ENCODE measurements at places on chromosomes 7 and 10.

GRCh38 chr7:157990226-157990880 is 597.3 kb downstream of the PTPRN2 start:
- DNase-seq: peak; percentile 14

DNA sequence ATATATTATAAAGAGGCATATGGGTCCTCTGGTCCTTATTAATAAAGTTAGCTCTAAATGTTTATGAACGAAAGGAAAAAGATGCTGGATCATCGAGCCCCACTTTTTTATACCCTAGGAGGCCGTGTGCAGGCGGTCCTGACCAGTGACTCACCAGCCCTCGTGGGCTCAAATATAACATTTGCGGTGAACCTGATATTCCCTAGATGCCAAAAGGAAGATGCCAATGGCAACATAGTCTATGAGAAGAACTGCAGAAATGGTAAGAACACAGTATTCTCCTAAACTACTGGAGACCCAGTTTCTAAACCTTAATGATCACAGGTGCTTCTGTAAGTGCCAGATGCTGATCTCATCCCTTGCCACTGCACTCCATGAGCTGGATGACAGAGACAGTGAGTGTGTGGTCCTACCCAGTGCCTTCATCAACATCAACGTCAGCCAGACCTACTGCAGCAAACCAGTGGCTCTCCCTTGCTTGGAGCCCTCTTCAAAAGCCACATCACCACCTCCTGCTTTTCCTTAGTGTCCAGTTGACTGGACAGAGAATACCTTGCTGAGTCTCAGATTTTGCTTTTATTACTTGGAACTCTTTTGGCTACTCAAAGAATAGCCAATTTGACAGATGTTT is 7.6 kb downstream of the GPNMB start:
- no peak for DNase-seq

DNA sequence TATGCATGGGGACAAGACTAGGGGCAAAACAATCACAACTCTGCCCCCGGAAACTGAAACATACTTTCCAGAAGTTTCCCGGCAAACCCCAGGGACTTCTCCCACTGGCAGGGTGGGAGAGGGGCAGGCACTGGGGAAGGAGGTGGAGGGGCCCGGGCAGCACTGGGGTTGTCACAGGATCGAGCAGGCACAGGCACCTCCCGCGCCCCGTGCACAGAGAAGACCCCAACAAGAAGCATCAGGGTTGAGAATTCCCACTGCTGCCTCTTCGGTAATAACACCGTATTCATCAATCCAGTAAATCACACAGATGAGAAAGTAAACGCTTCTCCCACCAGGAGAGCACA is 490.5 kb downstream of the PTPRN2 start:
- DNase-seq: no peak

DNA sequence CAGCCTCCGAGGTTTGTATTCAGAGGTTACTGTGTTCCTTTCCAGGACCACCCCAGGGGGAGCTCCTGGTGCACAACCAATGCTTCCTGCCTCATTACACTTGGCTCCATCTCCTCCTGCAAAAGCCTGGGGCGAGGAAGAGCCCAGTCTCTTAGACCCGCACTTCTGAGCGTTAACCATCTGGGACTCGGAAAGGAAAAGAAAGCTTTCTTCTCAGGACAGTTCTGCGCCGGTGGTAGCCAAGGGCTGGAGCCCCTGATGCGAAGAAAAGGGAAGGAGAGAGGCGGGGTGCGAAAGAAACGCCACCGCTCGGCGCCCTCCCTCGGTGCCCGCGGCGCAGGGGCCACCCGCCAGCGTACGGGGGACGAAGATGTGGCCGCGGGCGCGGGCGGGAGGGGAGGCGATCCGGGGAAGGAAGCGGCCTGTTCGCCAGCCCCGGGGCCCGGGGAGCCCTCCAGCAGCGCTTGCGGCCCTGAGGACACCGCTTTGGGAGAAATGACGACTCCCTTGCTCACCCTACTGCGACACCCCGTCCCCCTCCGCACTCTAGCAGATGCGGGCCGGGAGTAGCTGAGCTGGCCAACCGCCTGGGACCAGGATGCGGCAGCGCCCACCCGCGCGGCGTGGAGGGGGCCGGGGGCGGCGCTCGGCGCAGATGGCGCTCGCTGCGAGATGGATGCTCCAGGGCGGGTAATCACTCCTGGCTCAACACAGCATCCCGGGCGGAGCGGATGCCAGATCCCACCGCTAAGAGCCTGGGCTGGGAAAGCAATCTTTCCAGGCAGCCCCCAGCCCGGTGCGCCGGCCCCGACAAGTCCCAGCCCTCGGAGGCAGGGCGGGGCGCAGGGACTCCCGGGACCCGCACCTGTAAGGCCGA is 1.3 kb downstream of the NRCAM start:
- peak; percentile 69 for DNase-seq

DNA sequence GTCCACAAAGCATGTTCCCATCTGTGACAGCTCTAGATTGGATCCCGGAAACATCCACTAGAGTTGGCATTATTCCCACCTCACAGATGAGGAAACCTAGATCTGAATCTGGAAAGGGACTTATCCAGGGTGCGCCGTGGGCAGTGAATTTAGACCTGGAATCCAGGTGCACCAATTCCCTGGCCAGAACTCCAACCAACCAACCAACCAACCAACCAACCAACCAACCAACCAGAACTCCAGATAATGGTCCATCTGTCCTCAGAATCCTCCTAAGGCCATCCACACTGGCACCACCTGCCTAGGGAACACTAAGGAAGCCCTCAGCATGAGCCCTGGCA is 42.0 kb upstream of the ZMIZ1 start:
- DNase-seq: no peak

DNA sequence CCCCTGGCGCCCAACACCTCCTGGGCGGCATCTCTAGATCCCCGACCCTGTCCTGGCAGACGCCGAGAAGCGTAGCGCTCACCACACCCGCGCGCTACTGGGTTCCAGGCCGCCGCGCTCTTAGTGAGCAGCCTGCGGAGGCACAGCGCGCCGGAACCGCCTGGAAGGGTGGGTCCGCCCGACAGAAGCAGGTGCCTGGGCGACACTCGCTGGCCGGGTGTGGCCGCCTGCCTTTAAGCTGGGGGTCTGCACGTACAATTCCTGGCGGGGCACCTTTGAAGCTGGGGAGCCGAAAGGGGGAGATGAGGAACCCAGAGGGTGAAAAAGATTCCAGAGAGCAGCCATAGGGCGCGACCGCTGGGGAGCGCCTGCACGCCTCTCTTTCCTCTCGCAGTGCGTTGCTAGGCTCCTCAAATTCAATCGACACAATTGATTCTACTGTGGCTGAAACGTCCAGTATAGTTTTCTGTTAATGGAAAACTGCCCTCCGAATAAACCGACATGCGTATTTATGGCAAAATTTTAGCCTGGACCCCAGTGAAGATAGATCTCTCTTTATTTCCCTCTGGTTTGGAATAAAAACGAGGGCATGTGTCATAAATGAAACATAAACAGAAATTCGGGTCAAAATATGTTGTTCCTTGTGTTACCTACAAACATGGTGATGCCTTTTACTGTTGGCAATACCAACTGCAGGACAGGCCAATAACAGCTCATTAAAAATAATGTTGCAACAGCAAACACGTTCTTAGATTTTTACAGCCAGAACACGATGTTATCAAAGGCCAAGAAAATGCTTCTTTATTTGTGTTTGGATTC is 4.6 kb downstream of the HMX3 start:
- no peak for DNase-seq

GRCh38 chr7:47427051-47427643 is 154.8 kb downstream of the TNS3 start:
- DNase-seq: no peak

DNA sequence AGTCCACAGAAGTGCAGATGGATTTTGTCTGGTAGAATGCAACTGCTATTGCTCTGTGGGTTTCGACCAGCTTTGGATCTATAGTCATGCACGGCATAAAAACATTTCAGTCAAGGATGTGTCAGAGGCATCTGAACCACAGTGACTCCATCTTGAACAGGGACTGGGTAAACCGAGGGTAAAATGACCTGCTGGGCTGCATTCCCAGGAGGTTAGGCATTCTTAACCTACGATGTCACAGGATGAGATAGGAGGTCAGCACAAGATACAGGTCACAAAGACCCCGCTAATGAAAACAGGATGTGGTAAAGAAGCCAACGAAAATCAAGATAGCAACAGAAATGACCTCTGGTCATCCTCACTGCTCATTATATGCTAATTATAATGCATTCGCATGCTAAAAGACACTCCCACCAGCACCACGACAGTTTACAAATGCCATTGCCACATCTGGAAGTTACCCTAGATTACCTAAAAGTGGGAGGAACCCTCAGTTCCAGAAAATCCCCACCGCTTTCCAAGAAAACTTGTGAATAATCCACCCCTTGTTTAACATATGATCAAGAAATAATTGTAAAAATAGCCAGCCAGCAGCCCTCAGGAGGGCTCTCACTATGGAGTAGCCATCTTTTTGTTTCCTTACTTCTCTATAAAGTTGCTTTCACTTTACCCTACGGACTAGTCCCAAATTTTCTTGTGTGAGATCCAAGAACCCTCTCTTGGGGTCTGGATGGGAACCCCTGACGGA is 50.7 kb upstream of the CPXM2 start:
- DNase-seq: no peak

DNA sequence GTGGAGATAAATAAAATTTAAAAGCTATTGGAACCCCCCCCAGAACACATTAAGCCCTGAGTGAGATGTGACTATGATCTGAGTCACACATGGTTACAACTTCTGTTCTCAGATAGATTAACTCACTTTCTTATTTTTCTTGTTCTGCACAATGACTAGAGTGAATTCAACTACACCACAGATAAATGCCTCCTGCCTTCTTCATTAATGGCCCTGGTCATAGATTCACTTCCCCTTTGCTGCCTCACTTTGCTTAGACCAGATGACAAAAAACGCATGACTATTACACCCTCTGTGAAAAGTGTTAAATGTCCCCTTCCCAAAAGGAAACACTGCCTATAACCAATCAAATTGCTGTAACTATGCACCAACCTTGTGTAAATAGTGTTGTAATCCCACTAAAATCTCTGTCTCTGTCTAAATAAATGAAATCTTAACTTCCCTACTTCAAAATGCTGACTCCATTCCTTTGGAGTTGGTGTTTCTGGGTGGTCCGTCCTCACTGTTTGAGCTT is 49.4 kb downstream of the AKR1D1 start:
- no peak for DNase-seq

All from NCI-H345 (cell line).